Stimulated activated CD8-positive, alpha-beta memory T cell treated with anti-CD3 and anti-CD28 coated beads, Interleukin-7, amount 100 ng/mL, for 1 hour (primary cell): ENCODE measurements at places on chromosomes 4 and X.

DNA sequence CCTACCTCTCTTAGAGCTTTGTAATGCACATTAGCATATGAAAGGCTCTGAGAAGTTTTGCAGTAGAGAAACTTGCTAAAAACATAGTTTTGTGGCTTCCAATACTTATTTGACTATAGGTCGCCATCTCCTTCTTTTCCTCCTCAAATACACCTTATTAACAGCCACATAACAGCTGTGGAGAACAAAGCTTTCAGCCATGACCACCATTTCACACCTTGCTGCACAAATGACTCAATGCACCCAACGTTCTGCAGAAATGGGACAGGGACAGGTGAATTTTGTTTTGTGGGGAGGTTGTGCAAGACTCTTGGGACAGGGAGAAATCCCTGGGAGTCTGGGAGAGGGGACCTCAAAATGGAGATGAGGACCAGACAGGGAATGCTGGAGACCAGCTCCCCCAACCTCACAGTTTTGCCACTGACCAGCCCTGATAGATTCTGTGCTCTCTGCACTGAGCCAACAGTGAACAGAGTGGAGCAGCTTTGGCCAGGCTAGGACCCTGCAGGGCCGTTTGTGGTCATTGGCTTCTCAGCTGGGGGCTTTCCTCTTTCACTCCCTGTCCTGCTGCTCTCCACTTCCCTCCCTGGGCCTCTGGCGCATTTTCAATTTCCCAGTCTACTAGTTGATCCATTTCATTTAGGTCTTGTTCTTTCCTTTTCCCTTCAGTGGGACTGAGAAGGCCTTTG lies 16.6 kb downstream of the FRMPD3 start:
- no peak for DNase-seq

DNA sequence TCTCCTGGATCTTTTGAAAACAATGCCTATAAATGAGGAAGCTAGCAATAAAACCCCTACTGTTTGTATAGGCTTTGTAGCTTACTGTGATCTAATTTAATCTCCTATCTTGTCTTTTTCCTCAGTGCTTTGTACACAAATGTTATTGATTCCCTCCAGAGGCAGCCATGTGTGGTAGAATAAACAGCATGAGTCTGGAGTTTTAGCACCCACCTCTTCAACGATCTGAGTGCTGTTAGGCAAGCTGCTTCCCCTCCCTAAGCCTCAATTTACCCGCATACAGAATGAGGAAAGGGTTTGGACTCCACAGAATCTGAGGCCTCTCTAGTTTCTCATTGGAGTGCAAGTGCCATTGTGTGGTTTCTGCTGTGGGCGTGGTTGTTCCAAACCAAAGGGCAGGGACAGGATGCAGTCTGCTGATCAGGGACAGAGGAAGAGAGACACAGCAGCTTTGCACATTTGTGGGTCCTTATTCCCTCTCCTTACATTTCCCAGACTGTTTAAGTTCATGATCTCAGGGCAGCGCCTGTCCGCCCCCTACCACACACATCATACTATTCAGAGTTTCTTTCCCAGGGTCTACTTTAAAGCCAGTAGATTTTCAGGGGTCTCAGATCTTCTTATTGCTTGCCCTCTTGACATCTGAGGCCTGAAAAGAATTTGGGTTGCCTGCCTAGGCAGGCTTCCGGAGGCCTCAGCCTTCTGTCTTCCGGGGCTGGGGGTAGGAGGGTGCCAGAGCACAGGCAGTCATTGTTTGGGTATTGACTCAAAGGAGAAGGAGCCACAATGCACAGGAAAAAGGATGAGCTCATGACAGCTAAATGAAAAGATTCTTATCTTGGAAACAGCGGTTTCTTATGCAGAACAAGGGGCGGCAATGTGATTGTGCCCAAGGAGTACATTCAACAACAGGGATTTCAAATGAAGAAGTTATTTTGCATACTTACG lies 114.9 kb upstream of the TEX13D start:
- peak; percentile 13 for DNase-seq

DNA sequence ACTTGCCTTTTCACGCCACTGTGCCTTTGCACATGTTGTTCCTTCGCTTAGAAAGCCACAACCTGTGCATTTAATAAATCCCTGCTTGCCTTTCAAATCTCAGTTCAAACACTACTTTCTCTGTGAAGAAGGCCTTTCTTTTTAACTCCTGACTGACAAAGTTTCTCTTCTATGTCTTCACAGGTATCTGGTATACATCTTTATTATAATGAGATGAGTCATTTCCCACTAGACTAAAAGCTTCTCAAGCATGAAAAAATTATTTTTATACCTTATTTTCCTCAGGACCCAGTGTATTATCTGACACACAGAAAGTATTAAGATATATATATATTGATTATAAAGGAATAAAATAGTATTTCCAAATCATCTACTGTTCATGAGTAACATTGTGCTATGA lies 189.9 kb downstream of the TBCK start:
- no peak for DNase-seq

GRCh38 chr4:88610771-88611170 lies 18.5 kb downstream of the HERC3 start:
- DNase-seq: no peak

- no peak for DNase-seq
These were observed 38.9 kb downstream of the STARD8 start for GRCh38 chrX:68686097-68686977.

GRCh38 chr4:153593161-153593560 lies 90.9 kb upstream of the TLR2 start:
- no peak for DNase-seq

DNA sequence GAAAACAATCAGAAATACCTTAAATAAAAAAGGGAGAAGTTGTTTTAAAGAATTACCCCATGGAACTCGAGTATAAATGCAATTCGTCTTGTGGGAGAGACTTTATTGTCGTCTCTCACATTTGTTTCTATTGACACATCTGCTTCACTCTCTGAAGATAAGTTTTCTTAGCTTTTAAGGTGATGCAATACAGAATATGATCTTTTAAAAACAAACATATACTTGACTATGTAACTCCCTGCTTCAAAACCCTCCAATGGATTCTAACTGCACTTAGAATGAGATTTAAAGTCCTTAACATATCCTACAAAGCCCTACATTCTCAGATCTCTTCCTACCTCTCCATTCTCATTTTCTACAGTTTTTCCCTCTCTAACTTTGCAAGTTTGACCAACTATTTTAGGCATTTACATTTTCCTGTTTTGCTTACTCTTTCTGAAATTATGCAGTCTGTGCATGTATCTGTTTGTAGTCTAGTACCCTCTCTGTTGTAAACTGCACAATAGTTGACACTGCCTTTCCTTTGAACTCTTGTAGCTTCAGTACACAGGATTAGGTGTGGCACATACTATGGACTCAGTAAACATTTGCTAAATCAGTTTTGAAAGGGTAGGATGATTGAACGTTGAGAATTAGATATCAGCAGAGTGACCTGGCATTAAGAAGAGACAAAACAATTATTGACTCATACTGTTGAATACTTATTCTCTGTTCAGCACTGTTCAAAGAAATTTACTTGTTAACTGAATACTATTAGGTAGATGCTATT lies 59.8 kb downstream of the AGTR2 start:
- no peak for DNase-seq

DNA sequence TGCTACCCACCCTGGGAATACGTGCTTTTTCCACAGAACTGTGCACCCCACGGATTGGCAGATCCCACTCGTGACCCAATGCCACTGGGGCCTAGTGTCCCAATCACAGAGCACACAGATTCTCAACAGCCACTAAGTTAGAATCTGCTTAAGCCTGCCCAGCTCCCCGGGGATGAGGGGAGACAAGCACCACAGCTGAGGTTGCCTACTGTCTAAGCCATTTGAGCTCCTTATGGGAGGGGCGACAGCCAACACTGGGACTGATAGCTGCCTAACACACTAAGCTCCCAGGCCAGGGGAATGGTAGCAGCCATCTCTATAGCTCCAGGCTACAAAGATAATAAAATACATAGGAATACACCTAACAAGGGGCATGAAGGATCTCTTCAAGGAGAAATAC lies 93.5 kb upstream of the GUCY1A1 start:
- no peak for DNase-seq

DNA sequence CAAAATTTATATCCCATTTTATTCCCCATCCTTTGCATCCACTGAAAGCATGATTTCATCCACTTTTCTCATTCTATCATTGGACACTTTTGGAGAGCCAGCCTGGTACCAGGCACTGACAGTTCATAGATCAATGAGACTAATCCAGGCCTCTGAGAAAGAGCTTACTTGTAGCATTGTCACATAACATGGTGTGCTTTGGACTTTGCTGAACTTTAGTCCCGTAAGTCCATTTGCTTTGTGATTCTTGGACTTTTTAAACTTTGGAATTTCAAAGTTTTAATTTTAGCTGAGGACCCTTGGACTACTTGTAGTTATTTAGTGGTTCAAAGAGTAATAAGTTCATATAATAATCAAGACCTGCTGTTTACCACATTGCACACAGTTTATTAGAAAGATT lies 11.5 kb downstream of the LIAS start:
- no peak for DNase-seq

DNA sequence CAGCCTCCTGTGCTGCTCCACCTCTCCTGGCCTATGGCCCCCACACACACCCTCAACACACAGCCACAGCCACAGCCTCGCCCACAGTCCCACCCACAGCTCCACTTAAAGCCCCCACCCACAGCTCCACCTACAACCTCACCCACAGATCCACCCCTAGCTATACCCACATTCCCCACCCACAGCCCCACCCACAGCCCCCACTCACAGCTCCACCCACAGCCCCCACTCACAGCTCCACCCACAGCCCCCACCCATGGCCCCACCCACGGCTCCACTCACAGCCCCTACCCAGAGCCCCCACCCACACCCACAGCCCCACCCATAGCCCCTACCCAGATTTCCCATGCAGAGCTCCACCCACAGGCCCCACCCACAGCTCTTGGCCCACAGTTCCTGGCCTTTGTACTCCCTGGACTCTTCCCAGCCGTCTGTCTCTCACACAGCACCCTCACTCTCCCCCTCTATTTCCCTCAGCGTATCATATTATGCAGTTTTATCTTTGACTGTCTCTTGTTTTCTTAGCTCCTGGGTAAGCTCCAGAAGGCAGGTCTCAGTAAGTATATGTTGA lies 322.5 kb downstream of the EVC2 start:
- no peak for DNase-seq
